ENCODE measurements at places on chromosomes 4 and X.
A peak's percentile ranks its signal among the peaks of the same experiment; 100 is the strongest.

DNA sequence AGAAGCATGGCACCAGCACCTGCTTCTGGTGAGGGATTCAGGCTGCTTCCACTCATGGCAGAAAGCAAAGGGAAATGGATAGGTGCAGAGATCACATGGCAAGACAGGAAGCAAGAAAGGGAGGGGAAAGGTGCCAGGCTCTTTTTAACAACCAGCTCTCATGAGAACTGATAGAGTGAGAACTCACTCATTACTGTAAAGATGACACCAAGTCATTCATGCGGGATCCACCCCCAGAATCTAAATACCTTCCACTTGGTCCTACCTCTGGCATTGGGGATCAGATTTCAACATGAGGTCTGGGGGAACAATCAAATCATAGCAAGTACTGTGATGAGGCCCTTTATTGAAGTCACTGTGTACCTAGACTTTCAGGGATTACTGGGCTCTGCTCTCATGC is 72.0 kb upstream of the PRDM5 start:
- no peak for DNase-seq

DNA sequence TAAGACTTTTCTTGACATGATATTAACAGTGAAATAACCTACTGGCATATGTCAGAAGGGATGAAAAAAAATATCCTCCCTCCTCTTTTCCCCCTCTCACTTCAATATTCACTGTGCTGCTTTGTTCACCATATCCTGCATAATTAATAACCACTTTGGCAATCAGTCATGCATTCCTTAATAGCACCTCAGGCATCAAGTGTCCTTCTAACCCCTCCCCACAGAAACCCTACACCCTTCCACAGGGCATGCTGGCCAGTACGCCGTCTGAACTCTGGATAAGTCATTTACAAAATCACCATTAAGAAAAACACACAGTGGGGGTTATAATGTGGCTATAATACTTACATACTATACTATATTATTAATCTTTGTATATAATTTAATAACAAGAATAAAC is 165.9 kb downstream of the PDGFC start:
- no peak for DNase-seq

GRCh38 chr4:107292979-107293378 is 256.9 kb upstream of the DKK2 start:
- no peak for DNase-seq

- DNase-seq = no peak
These were observed 23.0 kb downstream of the GRXCR1 start for GRCh38 chr4:42915484-42915883.

GRCh38 chr4:26051240-26051639 is 137.2 kb downstream of the SMIM20 start:
- no peak for DNase-seq

DNA sequence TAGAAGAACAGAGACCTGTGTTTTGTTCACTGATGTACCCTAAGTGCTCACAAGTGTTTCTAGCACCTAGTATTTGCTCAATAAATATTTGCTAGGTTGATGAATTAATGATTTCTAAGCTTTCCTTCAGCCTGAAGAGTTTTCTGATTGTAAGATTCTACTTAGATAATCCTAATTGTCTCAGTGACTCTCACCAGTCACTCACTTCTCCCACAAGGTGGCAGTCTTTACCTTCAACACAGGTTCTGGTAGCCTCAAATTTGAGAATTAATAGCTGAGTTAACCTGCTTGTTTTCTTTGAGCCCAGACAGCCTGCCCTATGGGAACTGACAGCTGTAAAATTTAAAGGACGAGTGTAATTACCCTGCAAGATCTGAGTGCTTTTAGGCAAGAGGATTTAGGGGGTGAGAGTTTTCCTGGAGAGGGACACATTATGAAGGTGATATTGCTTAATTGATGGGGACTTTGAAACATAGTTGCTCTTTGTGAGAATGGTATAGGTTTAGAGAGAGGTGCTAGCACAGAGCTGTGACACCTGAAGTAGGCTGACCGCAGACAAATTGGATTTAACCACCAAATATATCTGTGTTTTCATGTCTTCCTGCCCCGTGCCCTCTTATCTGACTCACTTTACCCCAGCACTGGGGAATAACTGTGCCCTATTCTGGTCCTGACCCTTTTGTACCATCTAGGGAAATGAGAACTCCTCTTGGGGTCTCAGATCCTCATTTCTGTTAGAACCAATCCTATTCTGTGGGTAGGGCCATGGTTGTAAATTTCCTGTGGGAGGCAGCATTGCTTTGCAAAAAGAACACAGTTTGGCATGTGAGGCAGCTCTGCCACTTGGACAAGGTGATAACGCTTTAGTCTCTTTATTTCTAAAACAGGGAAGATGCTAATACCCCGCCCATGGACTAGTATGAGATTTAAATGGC is 27.7 kb downstream of the CD38 start:
- no peak for DNase-seq

GRCh38 chrX:24169211-24169610 is 19.7 kb downstream of the ZFX start:
- no peak for DNase-seq

- peak; percentile 69 for DNase-seq
These were observed 25.5 kb downstream of the UTP14A start for GRCh38 chrX:129931411-129932015.

DNA sequence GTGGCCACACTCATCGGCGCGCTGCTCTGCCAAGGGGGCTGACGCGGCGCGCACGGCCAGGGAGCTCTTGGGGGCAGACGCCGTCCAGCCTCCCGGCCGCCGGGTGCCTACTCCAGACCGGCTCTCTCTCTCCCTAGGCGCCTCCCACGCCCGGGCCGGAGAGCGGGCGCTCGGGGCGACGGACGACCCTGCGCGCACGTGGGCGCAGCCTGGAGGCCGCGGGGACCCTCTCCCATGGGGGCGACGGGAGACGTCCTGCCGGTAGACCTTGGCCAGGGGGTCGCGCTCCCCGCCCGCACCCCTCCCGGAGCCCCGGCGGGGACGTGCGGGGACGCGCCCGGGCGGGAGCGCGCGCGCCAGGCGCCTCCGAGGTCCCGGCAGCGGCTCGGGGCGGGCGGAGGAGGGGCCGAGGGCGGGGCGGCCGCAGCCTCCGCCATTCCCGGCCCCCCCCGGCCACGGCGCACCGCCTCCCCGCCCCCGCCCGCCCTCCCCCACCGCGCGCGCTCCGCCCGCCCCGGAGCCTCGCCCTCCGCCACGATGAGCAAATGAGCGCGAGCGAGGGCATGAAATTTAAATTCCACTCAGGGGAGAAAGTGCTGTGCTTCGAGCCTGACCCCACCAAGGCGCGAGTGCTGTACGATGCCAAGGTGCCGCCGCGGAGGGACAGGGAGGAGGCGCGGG is at the start of gene MSL3:
MSL3 (plus strand) TSS at position 519 of the 681 bp plus-strand sequence; CDS start at position 546, 27 bp downstream.
- peak; percentile 52 for DNase-seq

- no peak for DNase-seq
These were observed 931.2 kb downstream of the CCSER1 start for GRCh38 chr4:91058345-91058744.

DNA sequence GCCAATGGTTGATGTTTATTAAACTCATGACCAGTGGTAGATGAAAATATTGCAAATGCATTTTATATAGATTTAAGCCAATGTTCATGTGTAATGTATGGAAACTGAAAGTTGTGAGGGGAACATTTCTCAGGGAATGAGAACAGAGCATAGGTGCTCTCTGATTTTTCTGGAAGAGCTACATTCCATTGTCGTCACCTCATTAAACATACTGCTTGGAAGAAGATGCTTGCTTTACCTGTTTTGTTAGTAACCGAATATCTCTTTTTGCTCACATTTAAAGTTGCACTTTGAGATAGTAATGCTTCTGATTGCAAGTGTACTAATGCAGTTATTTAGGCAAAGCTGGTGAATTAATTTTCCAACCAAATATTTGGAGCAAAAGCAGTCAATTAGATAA is 93.8 kb upstream of the CLCN4 start:
- DNase-seq = no peak

DNA sequence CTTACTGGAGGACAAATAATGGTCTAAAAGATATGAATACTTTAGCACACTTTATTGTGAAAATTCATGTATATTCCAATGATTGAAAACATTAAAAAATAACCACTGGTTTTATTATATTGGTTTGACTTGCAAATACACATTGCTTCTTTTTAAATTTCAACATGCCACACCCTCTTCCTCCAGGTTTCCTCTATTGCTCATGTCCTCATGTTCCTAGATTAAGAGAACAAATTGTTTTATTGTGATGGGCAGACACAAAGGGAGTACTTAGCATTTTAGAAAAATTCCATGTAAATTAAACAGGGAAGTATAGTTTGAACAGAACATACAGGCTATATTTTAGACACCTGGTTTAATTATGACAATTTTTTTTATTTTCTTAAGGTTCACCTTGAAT is 230.6 kb upstream of the GPRIN3 start:
- no peak for DNase-seq

GRCh38 chrX:41921492-41922430 is 1.6 kb downstream of the CASK start:
- DNase-seq = peak; percentile 32

DNA sequence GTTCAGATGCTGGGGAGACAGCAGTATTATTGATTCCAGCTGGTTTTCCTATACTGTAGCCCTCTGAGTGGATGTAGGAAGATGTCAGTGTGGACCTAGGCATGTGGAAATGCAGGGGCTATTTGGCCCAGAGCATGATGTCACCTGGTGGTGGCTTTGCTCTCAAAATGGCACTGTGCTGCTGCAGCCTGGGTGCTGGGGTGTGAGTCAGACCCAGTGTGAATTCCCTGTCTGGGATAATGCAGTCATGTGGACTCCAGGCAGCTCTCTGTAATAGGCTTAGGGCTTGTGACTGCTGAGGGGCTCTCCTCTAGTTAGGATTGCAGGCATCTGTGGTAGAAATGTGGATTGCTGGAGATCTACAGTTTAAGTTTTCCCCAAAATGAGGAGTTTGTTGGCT is 70.7 kb downstream of the DCAF8L2 start:
- DNase-seq = no peak

- no peak for DNase-seq
These were observed 14.8 kb downstream of the CXCL3 start for GRCh38 chr4:74023709-74024108.

GRCh38 chrX:3145716-3146115 is 104.4 kb downstream of the ARSF start:
- no peak for DNase-seq

GRCh38 chr4:151646322-151646721 is 114.5 kb downstream of the GATB start:
- no peak for DNase-seq

DNA sequence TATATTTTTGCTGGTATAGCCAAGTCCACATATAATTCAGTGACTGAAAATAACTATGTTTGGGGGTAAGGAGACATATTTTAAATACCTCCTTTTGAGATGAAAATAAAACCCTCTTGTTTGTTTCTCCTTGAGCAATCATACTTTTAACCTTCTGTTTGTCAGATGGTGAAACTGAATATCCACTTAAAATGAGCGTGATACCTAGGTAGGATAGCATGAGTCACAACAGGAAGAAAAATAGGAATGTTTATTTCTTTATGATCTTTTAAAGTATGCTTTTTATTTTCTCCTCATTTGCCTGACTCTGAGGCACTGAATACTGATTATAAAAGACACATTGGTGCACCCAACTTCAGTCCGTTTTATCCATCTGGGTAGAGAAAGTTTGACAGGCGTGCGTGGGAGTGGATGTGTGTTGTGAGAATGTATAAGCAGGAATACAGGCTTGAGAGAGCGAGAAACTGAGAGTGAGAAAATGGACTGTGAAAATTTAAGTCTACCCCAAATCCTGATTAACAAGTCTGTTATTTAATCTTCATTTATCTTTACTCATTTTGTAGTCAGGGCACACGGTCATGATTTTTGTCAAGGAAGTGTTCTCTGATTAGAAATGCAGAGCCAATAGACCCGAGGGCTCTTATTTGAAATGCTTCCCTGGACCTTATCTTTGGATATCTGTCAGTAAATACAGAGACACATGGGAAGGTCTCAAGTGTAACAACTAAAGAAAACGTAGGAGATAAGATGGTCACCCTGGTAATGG is 62.1 kb upstream of the ANTXR2 start:
- DNase-seq = no peak

DNA sequence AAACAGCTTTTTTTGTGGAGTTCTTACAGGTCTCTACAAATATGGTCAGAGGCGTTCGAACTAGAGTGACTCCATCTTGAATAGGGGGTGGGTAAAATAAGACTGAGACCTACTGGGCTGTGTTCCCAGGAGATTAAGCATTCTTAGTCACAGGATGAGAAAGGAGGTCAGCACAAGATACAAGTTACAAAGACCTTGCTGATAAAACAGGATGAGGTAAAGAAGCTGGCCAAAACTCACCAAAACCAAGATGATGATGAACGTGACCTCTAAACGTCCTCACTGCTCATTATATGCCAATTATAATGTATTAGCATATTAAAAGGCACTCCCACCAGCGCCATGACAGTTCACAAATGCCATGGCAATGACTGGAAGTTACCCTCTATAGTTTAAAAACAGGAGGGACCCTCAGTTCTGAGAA is 42.8 kb upstream of the SPP1 start:
- no peak for DNase-seq

GRCh38 chr4:36269101-36269500 is 12.3 kb upstream of the DTHD1 start:
- peak; percentile 49 for DNase-seq

- DNase-seq = no peak
These were observed 70.8 kb upstream of the PGRMC2 start for GRCh38 chr4:128358231-128358912.

GRCh38 chrX:47838361-47838760 is 1.7 kb downstream of the ZNF81 start:
- DNase-seq = no peak

DNA sequence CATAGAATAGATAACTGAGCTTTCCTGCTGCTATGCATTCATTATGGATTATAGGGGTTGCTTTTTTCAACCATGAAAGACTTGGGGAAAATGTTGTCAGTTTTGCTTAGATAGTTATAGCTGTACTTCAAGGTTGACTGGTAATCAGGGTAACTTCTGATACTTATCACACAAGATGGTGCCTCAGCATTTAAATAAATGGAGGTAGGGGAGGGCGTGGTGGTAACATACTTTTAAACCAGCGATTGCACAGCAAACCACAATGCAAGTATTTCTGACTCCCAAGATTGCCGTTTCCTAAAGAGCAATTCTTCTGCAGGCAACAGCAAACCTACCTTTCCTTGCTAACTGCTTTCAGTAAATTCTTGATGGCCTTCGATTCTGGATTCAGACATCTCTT is 1.3 kb downstream of the CXCL10 start:
- no peak for DNase-seq

DNA sequence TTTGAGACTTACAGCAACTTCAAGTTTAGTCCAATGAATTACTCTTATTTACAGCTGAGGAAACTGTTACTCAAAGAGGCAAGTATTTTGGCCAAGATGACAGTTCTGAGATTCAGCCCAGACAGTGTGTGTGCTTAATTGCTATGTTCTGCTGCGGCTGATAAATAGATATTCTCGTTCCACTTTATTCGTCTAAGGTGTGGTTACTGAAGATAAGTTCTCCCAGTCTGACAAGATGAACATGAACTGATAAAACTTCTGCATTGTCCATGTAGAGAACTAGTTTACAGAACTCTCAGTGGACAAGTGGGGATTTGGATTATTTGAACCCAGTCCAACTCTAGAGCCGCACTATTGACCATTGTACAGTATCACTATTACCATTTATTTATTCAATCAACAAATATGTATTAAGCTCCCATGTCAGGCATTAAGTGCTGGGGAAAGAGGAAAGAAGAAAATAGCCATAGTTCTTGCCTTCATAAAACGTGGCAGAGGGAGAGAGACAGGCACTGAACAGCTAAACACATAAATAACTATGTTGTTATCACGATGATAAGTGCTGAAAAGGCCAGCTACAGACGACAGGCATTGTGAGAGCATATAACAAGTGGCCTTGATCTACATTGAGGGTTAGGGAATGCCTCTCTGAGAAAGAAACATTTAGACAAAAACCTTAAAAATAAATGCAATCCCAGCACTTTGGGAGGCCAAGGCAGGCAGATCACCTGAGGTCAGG is 4.0 kb upstream of the DHX15 start:
- DNase-seq = no peak

Measured in T-helper 2 cell treated with Interferon-gamma antibody and Interleukin-4, amounts not matched to agents 5 μg/mL and 100 μg/mL, for 36 hours (primary cell).